ENCODE measurements at places on chromosomes 16 and 17.

DNA sequence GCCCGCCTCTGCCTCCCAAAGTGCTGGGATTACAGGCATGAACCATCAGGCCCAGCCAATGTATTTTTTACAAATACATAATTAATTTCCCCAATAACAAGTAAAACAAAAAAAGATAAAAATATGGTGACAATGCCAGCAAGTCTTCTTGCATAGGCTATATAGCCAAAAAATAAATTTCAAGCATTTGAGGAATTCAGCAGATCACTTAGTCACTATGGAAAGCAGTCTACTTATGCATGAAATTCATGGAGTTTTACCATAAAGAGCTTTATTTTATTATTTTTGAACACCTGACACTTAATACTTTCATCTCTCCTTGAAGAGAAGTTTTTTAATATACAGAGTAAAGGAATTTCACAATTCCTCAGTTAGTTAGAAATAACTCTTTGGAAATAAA is 56.4 kb downstream of the BRIP1 start:
- no peak for DNase-seq

DNA sequence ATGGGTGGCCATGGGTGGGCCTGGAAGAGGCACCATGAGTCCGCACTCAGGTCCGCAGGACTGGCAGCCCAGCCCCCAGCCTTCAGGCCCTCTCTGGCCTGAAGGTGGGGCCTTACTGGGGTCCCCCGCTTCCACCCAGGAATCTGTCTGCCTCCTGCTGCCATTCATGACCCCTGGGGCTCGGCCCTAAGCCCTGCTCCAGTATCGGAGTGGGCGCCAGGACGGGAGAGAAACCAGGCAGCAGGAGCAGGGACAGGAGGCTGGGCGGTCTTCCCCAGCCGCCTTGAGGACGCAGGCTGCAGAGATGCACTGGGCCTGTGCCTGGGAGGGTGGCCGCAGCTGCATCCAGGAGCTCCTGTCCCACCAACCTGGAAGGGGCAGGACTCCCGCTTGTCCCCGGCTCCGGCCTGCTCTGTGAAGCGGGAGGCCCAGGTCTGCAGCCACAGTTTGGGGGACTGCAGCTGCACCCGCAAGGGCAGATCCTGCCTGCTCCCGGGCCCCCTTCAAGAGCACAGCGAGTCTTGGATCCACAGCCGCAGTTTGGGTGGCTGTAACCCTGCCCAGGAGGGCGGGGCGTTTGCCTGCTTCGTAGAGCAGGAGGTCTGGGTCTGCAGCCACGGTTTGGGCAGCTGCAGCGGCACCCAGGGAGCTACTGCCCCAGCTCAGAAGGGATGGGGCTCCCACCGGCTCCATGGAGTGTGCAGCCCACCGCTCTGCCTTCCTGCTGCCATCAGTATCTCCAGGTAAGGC is 81.8 kb upstream of the DNAJA2 start:
- DNase-seq: no peak

DNA sequence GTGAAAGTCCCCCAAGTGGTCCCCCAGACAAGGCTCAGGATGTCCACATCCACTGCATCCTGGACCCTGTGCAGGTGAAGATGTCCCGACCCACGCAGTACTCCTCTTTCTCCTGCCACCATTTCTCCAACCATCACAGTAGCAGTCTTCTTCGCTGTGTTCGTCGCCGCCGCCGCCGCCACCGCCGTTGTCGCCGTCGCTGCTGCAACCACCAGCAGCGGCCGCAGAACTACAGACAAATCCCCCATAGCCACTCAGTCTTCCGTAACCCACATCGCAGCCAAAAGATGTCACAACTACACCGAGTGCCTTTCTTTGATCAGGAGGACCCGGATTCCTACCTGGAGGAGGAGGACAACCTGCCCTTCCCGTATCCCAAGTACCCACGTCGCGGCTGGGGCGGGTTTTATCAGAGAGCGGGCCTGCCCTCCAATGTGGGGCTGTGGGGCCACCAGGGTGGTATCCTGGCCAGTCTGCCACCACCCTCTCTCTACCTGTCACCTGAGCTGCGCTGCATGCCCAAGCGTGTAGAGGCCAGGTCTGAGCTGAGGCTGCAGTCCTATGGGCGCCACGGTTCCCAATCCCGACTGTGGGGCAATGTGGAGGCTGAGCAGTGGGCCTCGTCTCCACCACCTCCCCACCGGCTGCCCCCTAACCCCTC is 917 bp downstream of the SPEM2 start:
- DNase-seq: no peak

DNA sequence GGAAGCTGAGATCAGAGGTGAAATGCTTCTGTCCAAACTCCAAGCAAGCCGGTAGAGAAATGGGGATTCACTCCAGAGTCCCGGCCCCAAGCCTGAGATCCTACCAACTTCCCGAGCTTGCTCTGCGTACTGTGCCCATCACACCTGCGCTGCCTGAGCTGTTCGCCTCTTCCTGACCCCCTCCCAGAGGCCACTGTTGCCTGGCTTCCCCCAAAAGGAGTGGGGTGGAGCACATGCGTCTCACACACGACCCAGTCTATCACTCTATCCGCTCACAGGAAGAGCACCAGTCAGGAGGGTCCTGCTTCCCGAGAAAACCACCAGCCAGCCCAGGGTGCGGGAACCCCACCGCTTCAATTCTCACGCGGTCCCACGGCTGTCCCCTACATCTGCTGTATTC is 13.5 kb upstream of the C16orf95 start:
- DNase-seq: no peak

DNA sequence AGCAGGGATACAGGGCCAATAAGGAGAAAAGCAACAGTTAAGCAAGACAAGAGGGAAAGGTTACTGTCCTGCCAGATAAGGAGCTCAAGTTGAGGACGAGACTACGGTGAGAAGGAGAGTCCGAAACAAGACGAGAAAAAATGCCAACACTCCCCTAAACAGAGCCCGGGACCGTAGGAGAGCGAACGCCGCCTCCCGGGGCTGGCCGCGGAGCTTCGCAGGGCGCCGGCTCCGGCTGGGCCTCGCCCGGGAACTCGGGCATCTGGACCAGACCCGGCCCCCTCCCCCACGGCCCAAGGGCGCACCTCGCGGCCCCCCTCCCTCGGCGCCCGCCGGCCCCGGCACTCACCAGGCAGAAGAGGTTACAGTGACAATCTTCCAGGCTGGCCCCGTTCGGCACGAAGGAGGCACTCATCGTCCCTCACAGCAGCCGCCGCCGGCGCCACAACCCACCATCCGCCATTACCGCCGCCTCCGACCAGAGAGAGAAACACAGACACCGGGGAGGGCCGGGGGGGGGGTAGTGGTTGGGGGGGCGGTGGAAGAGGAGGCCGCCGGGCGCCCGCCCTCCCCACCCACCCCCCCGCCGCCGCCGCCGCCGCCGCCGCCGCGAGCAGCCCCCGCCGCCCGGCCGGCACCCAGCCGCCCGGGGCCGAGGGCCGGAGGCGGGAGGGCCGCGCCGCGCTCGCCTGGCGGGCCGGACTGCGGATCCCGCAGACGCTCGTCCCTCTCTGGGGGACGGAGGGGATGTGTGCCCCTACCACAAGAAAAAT is at the start of gene MED13:
MED13 (minus strand) TSS at position 488 of the 773 bp plus-strand sequence; CDS start at position 415, 73 bp downstream.
- DNase-seq: peak; percentile 57

GRCh38 chr17:33732116-33732515 is 439.0 kb upstream of the ASIC2 start:
- peak; percentile 3 for DNase-seq

DNA sequence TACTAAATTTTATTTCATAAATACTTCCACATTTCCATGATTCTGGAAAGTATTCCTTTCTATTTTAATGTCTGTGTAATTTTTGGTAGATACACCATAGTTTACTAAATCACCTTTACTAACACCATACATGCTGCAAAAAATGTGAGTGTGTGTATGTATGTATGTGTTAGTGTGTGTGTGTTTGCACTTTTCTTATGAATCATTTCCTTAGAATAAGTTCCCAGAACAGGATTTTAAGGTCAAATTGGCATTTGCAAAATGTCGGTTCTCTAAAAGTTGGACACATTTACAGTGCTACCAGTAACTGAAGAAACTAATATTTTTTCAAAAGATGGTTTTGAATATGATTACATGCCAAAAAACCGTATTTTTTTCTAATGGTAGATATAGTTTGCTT is 137.1 kb downstream of the CYB561 start:
- DNase-seq: no peak

DNA sequence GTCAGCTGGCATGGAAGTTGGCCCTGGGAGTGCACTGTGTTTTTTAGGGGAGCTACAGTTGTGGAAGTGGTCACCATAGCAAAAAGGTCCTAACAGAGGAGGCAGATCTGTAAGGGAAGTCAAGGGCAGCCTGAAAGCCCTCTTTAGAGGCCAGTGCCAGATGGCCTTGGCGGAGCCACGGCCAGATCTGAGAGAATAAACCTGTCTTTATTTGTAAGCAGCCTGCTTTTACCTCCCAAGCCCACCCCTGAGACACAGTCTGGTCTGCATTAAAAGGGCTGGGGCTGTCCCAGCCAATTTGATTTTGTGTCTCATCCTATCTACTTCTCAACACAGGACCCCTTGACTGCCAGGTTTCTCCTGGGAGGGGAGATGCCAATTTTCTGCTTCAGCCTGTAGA is 51.0 kb upstream of the NOL11 start:
- DNase-seq: no peak

GRCh38 chr17:79548116-79548515 is 62.7 kb downstream of the RBFOX3 start:
- no peak for DNase-seq

DNA sequence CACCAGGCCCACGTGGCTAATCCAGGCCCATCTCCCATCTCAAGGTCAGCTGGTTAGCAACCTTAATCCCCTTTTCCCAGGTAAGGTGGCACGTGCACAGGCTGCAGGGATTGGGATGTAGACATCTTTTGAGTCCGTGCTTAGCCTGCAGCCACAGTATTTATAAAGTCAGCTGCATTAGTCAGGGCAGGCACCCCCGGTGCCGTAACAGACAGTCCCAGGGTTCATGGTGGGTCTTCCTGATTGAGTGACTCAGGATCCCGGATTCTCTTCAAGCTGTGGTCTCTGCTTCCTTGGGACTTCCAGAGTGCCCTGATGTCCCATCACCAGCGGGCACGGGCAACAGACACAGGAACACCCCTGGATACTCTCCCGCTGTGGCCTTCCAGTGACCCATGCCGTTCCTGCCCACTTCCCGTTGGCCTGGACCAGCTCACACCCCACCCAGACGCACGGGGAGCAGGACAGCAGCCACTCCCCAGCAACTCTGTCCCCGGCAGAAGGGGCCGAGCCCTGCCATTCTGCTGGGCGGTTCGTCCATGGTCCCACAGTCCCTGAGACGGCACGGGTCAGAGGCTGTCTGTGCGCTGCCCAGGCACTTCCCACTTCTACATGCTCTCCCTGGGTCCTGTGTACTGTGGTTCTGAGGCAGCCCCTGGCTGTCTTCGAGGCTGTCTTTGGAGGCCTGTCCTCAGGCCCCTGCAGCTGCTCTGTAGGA is 248.6 kb upstream of the GSE1 start:
- no peak for DNase-seq

DNA sequence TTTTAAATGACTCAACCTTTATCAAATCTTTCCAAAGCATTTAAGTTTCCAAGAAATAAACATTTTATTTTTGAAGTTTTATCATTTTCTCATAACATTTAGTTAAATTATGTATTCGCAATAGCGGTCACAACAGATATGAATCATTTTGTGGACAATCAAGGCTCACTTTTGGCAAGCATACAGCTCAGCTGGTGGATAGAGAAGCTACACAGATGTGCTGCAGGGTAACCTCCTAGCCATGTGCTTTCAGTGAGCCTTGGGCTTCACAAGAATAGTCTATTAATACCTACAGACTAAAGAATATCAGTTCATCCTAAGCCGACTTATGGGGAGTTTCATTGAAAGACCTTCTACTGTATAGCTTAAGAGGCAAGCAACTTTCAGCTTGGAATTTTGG is 144.8 kb downstream of the MRTFB start:
- DNase-seq: peak; percentile 32

- peak; percentile 32 for DNase-seq
Measured at GRCh38 chr17:7982173-7982572, 20.2 kb upstream of the GUCY2D start.

DNA sequence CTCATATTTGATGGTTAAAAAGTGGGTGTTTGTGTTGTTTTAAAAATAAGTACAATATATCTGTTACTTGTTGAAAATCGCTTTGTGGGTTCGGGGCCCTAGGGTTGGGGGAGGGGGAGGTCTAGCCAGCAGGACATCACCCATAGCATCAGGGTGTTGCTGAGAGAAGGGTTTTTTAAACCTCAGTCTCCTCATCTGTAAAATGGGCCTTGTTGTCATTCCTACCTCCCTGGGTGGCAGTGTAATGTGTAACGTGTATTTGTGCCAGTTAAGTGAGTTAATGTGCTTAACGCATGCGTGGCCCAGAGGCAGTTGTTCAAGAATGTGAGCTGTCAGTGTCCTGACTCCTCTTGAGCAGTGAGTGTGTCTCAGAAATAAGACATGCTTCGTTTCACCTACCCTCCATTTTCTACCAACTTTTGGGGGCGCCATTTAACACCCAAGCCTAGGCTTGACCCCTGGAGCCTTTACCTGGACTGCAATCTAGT is 129.0 kb downstream of the CMIP start:
- DNase-seq: no peak

- no peak for DNase-seq
Measured at GRCh38 chr17:18246880-18247612, 11.5 kb downstream of the FLII start.

- no peak for DNase-seq
Measured at GRCh38 chr16:22668318-22668717, 145.6 kb upstream of the HS3ST2 start.

DNA sequence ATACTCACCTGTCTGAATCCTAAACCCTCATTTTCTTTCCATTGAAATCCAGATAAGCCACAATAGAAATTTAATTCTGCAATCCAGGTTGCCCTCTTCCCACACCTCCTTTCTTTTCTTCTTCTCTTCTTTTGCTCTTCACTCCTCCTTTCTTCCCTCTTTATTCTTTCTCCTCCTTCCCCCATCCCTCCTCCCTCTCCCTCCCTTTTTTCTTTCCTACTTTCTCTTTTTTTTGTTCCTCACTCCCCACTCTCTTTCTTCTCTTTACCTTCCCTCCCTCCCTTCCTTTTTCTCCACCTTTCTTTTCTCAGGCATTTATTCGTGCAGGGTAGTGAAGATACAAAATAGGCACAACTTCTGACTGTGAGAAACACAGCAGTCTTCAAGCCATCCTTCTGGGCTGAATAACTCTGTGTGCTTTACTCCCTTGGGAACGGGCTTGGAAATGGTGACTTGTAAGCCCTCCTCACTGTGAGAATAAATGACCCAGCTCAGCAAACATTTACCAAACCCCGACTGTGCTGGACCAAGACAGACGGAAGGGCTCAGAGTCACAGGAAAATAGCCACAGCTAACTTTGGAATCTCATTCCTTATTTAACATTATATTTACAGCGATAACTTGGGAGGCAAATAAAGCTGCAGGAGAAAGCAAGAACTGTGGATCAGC is 140.8 kb downstream of the HAPSTR1 start:
- no peak for DNase-seq

DNA sequence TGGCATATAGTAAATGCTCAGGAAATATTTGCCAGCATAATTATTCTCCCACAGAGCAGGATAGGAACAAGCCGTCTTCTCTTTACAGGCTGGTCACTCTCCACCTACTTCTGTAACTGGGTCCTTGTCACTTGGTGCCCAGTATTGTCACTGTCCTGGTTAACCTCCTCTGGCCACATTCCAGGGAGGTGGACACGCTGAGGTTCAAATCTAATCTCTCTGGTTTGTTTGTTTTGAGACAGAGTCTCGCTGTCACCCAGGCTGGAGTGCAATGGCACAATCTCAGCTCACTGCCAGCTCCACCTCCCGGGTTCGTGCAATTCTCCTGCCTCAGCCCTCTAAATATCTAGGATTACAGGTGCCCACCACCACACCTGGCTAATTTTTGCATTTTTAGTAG is 15.6 kb downstream of the SBK1 start:
- DNase-seq: no peak

GRCh38 chr16:65476448-65476955 is 354.6 kb upstream of the CDH11 start:
- no peak for DNase-seq

GRCh38 chr16:88375996-88376834 is 6.5 kb upstream of the ZNF469 start:
- DNase-seq: no peak
